Activated CD8-positive, alpha-beta memory T cell treated with anti-CD3 and anti-CD28 coated beads, Interleukin-2, amount 10 ng/mL, durations not matched to agents 7 days and 5 days (primary cell): ENCODE measurements at places on chromosomes 7 and 10. TPM values are rescaled to one million over a fixed set of nuclear protein-coding genes. Genes with fewer than 3 reads are reported as not detected.

DNA sequence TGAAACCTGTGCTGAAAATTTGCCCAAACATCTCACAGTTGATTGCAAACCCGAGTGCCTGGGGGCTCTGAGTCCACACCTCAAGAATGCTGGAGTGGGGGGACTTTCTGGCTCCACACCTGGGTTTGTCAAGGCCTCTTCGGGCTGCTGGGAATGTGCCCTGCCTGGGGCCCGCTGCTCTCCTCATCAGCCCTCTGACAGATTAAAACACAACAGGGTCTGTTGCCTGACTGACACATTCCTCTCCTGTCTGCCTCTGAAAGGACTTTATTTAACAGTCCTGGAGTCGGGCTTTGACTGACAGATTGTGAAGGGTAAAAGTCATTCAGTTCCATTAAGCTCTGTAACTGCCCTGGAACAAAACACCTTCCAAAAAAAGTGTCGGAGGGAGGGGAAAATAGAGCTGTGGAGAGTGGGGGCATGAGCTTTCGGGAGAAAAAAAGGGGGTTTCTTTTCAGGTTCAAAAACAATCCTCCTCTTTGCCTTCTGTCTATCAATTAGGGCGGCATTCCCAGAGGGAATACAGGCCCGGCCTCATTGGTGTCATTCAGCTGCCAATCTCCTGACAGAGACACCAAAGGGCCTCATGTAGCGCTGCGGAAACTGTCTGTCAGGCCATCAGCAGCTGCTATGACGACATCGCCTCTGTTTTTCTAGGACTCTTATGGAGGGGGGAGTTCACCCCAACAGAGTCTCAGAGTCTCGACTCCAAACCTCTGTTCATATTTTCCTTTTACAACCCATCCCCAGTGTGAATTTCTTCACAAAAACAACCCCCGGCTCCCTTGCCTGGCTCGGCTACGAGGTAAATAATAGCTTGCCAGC, 398.8 kb upstream of the NFE2L3 start:
- no peaks in the 10 kb centered on the region for H3K4me1 ChIP-seq
- H3K27me3 ChIP-seq: peaks cover 20% of the 10 kb centered on the region
- no peaks in the 10 kb centered on the region for H3K36me3 ChIP-seq
- no peak for DNase-seq
- no peak overlapping the region for H3K27ac ChIP-seq

The FAM131B gene
- total RNA-seq: 2.6 TPM

GRCh38 chr10:131402771-131403650, 91.5 kb upstream of the TCERG1L start:
- H3K27me3 ChIP-seq: no peaks in the 10 kb centered on the region
- H3K4me3 ChIP-seq: no peak overlapping the region
- no peak for DNase-seq
- no peaks in the 10 kb centered on the region for H3K36me3 ChIP-seq

The PCLO gene
- total RNA-seq: not detected

The GIMAP4 gene
- 145 TPM for total RNA-seq

GRCh38 chr7:47405921-47406800, 175.8 kb downstream of the TNS3 start:
- DNase-seq: no peak
- no peaks in the 10 kb centered on the region for H3K4me1 ChIP-seq
- no peak overlapping the region for H3K27ac ChIP-seq
- no peaks in the 10 kb centered on the region for H3K27me3 ChIP-seq

- peaks cover 5% of the 10 kb centered on the region for H3K4me1 ChIP-seq
- peaks cover 3% of the 10 kb centered on the region for H3K36me3 ChIP-seq
- DNase-seq: no peak
- H3K27ac ChIP-seq: no peak overlapping the region
- no peaks in the 10 kb centered on the region for H3K27me3 ChIP-seq
These were observed 78.7 kb upstream of the MKLN1 start for GRCh38 chr7:131249003-131249402.

DNA sequence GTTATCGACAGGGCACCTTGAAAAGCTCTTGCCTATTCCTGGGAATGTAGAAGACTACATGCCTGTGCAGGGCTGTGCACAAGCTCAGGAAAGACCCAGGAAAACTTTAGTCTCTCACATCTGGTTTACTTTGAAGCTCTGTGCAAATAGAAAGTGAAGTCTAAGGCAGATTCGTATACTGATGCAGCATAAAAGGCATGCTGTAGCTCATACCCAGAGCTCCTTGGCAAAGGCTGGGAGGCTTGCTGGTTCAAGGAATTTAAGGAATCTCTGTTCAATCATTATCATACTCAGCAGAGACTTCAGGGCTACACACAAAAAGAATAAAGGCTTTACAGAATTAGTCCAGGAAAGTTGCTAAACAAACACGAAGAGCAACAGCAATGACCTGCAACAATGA, 192.0 kb downstream of the OTUD1 start:
- no peak overlapping the region for H3K4me3 ChIP-seq
- H3K36me3 ChIP-seq: no peaks in the 10 kb centered on the region
- H3K4me1 ChIP-seq: no peaks in the 10 kb centered on the region
- no peaks in the 10 kb centered on the region for H3K27me3 ChIP-seq
- no peak overlapping the region for H3K27ac ChIP-seq
- DNase-seq: no peak

The ZNF438 gene
- total RNA-seq: 3.8 TPM

The MEOX2 gene
- total RNA-seq: not detected

GRCh38 chr7:155798673-155799439, 13.4 kb downstream of the SHH start:
- no peak overlapping the region for H3K27ac ChIP-seq
- H3K36me3 ChIP-seq: no peaks in the 10 kb centered on the region
- H3K4me3 ChIP-seq: no peak overlapping the region
- peaks cover 7% of the 10 kb centered on the region for H3K4me1 ChIP-seq

- DNase-seq: no peak
- H3K4me3 ChIP-seq: no peak overlapping the region
- H3K36me3 ChIP-seq: no peaks in the 10 kb centered on the region
- no peak overlapping the region for H3K27ac ChIP-seq
These were observed 66.1 kb upstream of the AQP1 start for GRCh38 chr7:30845426-30846135.

GRCh38 chr10:11949152-11949551, 93.5 kb downstream of the UPF2 start:
- H3K36me3 ChIP-seq: peaks cover 37% of the 10 kb centered on the region
- peak overlapping the region; percentile 8 for H3K27ac ChIP-seq
- no peak overlapping the region for H3K4me3 ChIP-seq
- H3K27me3 ChIP-seq: no peaks in the 10 kb centered on the region

DNA sequence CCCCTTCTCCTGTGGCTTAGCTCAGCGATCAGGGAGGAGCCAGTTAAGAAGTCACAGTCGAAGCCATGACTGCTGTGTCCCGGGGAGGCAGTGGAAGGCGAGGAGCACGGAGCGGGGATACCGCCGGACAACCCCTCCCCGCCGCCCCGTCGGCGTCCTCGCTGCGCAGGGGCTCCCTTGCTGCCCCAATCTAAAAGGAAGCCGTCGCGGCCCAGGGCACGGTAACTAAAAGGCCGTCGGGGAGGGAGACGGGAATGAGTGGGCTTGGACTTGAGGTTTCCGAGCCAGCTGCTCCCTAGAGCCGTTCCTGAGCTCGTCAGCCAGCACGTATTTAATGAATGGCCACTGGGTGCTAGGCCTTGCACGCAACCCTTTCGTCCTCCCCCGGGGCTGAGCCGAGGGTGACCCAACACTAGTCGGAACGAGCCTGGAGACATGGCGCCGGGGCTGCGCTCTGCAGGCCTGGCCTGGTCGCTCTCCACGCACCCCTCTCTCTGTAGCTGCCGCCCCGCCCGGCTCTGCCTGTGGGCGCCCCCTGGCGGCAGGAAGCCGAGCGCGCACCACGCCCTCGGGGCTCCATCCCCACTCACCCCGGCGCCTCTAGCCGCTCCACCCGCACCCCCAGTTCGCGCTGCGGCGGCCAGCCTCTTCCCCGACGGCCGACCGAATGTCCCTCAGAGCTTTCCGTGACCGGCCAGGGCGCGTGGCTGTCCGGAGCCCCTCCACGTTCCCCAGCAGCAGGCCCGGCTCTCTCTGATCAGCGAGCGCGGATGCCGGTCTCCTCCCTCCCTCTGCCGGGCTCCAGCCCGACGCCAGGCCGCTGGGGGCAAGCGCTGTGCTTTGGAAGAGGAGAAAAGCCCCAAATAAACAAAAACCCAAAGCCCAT, 29.3 kb upstream of the KCNK18 start:
- no peak overlapping the region for H3K27ac ChIP-seq
- peaks cover 10% of the 10 kb centered on the region for H3K4me1 ChIP-seq
- peak; percentile 63 for DNase-seq
- peaks cover 92% of the 10 kb centered on the region for H3K27me3 ChIP-seq
- no peaks in the 10 kb centered on the region for H3K36me3 ChIP-seq

- peaks cover 39% of the 10 kb centered on the region for H3K4me1 ChIP-seq
- no peak overlapping the region for H3K4me3 ChIP-seq
- peaks cover 19% of the 10 kb centered on the region for H3K36me3 ChIP-seq
- DNase-seq: no peak
These were observed 76.7 kb upstream of the VKORC1L1 start for GRCh38 chr7:65796205-65796604.

The CTBP2 gene
- 0.61 TPM for total RNA-seq

DNA sequence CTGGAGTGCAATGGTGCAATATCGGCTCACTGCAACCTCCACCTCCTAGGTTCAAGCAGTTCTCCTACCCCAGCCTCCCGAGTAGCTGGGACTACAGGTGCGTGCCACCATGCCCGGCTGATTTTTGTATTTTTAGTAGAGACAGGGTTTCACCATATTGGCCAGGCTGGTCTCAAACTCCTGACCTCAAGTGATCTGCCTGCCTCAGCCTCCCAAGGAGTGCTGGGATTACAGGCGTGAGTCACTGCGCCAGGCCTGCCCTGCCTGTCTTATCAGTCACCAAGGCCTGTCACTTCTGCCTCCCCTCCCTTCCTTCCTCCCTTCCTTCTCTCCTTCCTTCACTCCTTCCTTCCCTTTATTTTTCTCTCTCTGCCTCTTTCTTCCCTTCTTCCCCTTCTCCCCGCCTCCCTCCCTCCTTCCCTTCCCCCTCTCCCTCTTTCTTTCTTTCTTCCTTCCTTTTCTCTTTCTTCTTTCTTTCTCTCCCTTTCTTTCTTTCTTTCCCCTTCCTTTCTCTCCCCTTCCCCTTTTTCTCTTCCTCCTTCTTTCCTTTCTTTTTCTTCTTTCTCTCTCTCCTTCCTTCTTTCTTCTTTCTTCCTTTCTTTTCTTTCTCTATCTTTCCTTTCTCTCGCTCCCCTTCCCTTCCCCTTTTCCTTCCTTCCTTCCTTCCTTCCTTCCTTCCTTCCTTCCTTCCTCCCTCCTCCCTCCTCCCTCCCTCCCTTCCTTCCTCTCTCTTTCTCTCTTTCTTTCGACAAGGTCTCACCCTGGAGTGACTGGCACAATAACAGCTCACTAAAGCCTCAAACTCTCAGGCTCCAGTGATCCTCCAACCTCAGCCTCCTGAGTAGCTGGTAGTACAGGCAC, 3.1 kb upstream of the ST7 start:
- H3K27me3 ChIP-seq: peaks cover 8% of the 10 kb centered on the region
- no peak for DNase-seq
- H3K27ac ChIP-seq: no peak overlapping the region

DNA sequence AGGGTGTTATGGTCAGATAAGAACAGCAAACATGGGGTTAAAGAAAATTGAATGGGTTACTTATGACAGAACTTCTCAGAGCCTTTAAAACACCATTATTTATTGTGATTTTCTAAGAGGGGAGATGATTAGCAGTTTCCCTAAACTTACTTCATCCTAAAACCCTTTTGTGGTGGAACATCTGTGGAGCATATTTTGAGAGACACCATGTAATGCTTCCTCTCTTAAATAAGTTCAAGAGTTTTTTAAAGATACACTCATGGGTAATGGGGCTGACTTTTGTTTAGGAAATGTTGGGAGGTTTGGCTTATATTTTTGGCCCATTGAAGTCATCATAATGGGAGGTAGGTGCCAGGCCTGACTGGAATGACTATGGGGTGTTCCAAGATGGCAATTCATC, 8.4 kb upstream of the PDCD4 start:
- H3K36me3 ChIP-seq: peaks cover 9% of the 10 kb centered on the region
- H3K4me3 ChIP-seq: no peak overlapping the region
- no peak for DNase-seq
- H3K27me3 ChIP-seq: no peaks in the 10 kb centered on the region

- no peak for DNase-seq
- H3K4me3 ChIP-seq: no peak overlapping the region
- H3K36me3 ChIP-seq: peaks cover 27% of the 10 kb centered on the region
- no peak overlapping the region for H3K27ac ChIP-seq
- H3K27me3 ChIP-seq: no peaks in the 10 kb centered on the region
- no peaks in the 10 kb centered on the region for H3K4me1 ChIP-seq
These were observed 187.5 kb upstream of the AOAH start for GRCh38 chr7:36911788-36912187.

DNA sequence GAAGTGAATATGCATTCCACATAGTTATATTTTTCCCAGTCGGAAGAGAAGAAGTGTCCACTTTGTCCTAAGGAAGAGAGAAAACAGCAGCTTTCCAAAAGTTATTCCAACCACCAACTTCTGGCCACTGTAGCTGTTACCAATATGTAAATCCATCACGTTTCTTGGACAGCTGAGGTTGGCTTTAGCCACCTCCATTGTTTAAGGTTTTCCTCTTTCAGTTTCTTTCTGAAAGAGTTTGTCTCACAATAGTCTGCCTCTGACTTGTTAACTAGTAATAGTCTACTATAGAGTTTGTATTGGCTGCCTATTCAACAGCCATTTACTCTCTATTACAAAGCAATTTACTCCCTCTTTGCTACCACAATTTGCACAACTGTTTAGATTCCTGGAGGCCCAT, 457.6 kb upstream of the LRRN3 start:
- H3K4me3 ChIP-seq: no peak overlapping the region
- H3K27me3 ChIP-seq: no peaks in the 10 kb centered on the region
- H3K36me3 ChIP-seq: no peaks in the 10 kb centered on the region

The SEMA3C gene
- total RNA-seq: not detected

DNA sequence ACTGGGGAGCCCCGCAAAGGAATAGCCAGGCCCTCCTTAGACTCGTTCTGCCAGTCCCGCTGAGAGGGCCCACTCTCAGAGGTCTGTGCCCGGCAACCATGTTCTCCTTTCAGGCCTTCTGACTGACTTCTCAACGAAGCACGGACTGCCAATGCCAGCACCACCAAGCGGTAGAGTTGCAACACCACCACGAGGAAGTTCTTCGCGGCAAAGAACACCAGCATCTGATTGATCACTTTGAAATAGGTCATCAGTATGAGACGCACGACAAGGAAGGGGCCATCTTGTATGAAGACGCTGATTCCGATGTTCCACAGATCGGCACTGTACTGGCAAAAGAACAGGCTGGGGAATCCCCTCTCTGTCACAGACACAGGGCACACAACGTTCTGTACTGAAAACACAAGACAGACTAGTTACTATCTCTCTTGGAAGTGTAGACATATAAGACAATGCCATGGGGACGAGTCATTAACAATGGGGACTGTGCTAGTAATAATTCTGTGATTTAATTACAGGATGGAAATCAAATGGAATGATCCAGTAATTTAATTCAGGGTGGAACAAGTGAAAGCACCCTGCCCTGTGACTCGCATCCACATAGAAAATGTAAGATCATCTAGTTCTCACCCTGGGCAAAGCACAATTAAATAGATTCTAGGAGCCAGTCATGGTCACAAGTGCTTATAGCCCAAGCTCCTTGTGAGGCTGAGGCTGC, 42.7 kb downstream of the TMEM26 start:
- no peak overlapping the region for H3K27ac ChIP-seq
- no peak overlapping the region for H3K4me3 ChIP-seq
- no peaks in the 10 kb centered on the region for H3K4me1 ChIP-seq

The TMEM176A gene
- total RNA-seq: not detected

GRCh38 chr7:138886501-138886917, 88.5 kb upstream of the ATP6V0A4 start:
- H3K36me3 ChIP-seq: no peaks in the 10 kb centered on the region
- peak overlapping the region; percentile 85 for H3K27ac ChIP-seq
- no peaks in the 10 kb centered on the region for H3K27me3 ChIP-seq
- H3K4me3 ChIP-seq: peak overlapping the region; percentile 30

GRCh38 chr7:37284805-37285231, 163.8 kb downstream of the ELMO1 start:
- H3K36me3 ChIP-seq: peaks cover 14% of the 10 kb centered on the region
- DNase-seq: peak; percentile 54
- H3K27me3 ChIP-seq: no peaks in the 10 kb centered on the region
- H3K27ac ChIP-seq: no peak overlapping the region
- H3K4me1 ChIP-seq: peaks cover 29% of the 10 kb centered on the region
- H3K4me3 ChIP-seq: no peak overlapping the region
